BJ (cell line): ENCODE measurements at places on chromosomes 6 and 20. TPM values are rescaled to one million over a fixed set of nuclear protein-coding genes. Genes with fewer than 3 reads are reported as not detected.

Gene TRMT6
- 4.6 and 7.2 TPM in 2 replicates for polyA plus RNA-seq

DNA sequence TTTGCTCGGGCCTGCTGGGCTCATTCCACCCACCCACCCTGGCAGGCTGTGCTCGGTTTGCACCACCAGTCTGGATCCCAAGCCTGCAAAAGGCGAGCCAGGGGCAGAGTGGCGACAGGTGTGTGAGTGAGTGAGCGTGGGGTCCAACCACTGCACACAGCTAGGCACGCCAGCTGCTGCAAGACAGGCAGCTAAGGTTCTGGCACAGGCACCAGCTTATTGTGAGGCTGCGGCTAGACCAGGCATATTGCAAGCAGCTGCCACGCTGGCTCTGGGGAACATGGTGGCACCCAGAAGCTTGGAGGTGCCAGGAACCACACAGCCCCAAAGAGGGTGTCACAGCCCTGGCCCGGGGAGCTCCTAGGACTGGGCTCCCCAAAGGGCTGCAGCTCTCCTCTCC, 205.1 kb downstream of the ANKRD60 start:
- DNase-seq: no peak

GRCh38 chr6:142744836-142745235, 200.1 kb downstream of the HIVEP2 start:
- no peak for DNase-seq

GRCh38 chr6:46217671-46218131, 46.9 kb upstream of the ENPP5 start:
- DNase-seq: no peak

DNA sequence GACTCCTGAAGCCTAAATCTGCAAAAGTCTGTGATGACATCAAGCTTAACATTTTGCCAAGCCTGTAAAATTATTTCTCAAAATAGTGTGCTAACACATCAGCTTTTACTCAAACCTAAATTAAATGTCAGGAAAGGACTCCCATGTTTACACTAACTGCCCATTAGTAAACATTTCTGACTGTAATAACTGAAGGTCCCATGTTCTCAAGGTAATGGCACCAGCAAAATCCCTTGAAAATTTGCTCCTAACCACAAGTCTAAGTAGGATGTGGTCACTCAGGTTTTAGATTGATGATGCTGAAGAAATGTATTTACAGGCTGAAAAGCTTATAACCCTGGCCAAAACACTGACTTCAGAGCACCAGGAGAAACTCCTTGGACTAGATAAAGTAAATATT, 33.0 kb downstream of the BACH2 start:
- peak; percentile 28 for DNase-seq

GRCh38 chr6:54282186-54282585, 26.1 kb upstream of the TINAG start:
- DNase-seq: peak; percentile 92

DNA sequence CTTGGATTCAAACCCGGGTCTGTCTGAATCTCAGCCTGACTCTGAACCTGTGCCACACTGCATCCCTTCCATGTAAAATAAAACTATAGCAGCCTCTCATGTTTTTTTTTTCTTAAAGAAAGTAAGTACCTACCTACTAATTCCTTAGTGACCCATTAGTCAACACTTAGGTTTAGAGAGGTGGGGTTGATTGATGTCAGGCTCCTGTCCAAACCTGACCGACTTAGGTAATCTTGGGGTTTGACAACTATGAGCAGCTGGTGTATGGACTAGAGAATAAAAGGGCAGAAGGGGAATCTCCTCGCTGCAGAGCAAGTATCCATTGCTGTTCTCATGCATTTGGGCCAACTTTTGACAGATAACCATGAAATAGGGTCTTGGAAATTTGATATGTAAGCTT, 6.5 kb downstream of the NKAIN2 start:
- DNase-seq: no peak
